Naive thymus-derived CD8-positive, alpha-beta T cell (primary cell): ENCODE measurements at places on chromosomes 12 and 14.

- no peak for DNase-seq
Measured at GRCh38 chr12:22656376-22656775, 31.4 kb downstream of the ETNK1 start.

GRCh38 chr14:91270619-91271018 lies 26.1 kb upstream of the GPR68 start:
- H3K36me3 ChIP-seq: peaks cover 8% of the 10 kb centered on the region
- no peak for DNase-seq
- H3K4me3 ChIP-seq: no peak overlapping the region
- H3K4me1 ChIP-seq: peaks cover 34% of the 10 kb centered on the region

DNA sequence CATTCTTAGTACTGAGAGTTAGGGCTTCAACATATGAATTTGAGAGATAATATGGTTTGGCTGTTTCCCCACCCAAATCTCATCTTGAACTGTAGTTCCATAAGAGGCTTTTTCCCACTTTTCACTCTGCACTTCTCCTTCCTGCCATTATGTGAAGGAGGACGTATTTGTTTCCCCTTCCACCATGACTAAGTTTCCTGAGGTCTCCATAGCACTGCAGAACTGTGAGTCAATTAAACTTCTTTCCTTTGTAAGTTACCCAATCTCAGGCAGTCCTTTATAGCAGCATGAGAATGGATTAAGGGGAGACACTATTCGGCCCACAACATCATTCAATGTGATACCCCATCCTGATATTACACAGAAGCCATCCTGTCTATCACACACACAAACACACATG lies 36.8 kb upstream of the ALG10B start:
- peaks cover 4% of the 10 kb centered on the region for H3K27me3 ChIP-seq
- no peaks in the 10 kb centered on the region for H3K4me1 ChIP-seq
- DNase-seq: no peak
- no peaks in the 10 kb centered on the region for H3K36me3 ChIP-seq

GRCh38 chr12:110932046-110932445 lies 11.7 kb upstream of the MYL2 start:
- no peak overlapping the region for H3K4me3 ChIP-seq
- DNase-seq: no peak
- no peaks in the 10 kb centered on the region for H3K36me3 ChIP-seq
- no peak overlapping the region for H3K27ac ChIP-seq
- peaks cover 18% of the 10 kb centered on the region for H3K27me3 ChIP-seq

GRCh38 chr12:113804961-113805600 lies 161.0 kb downstream of the RBM19 start:
- H3K4me3 ChIP-seq: no peak overlapping the region
- peaks cover 24% of the 10 kb centered on the region for H3K36me3 ChIP-seq
- H3K27me3 ChIP-seq: no peaks in the 10 kb centered on the region
- H3K27ac ChIP-seq: no peak overlapping the region
